ENCODE measurements at places on chromosomes 6 and 20. TPM values are rescaled to one million over a fixed set of nuclear protein-coding genes. Genes with fewer than 3 reads are reported as not detected.

The KIZ gene
- 10.5 TPM for total RNA-seq

The HLA-DOB gene
- total RNA-seq = 3.6 TPM

DNA sequence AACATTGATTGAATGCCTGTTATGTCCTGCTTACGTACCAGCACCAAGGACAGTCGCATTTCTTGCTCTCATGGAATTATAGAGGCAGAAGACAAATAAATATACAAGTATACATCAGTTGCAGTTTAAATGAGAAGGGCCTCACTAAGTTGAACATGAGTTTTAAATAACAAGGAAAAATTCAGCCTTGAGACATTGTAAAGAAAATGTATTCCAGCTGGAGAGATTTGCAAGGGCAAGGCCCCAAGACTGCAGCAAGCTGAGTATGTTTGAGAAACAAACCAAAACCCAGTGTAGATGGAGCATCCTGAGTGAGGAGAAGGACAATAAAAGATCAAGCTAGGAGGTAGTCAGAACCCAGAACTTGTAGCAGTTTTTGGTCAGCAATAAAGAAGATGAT lies 123.2 kb upstream of the BMP5 start:
- no peak for DNase-seq

GRCh38 chr6:6746333-6746969 lies 157.9 kb downstream of the LY86 start:
- DNase-seq = no peak

The PI16 gene
- not detected for total RNA-seq

The ARMC12 gene
- 0.89 TPM for total RNA-seq

DNA sequence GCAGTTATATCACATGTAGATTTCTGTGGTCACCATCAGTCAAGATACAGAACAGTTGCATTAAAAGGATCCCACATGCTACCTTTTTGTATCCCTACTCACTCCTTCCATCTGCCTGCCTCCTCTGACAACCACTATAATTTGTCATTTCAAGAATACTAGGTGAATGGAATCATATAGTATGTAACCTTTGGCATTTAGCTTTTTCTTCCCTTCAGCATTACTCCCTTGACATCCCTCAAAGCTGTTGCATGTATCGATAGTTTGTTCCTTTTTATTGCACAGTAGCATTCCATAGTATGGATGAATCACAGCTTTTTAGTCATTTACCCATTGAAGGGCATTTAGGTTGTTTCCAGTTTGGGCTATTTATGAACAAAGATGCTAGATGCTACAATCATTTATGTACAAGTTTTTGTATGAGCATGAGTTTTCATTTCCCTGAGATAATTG lies 26.1 kb downstream of the NCOA7 start:
- DNase-seq = no peak

DNA sequence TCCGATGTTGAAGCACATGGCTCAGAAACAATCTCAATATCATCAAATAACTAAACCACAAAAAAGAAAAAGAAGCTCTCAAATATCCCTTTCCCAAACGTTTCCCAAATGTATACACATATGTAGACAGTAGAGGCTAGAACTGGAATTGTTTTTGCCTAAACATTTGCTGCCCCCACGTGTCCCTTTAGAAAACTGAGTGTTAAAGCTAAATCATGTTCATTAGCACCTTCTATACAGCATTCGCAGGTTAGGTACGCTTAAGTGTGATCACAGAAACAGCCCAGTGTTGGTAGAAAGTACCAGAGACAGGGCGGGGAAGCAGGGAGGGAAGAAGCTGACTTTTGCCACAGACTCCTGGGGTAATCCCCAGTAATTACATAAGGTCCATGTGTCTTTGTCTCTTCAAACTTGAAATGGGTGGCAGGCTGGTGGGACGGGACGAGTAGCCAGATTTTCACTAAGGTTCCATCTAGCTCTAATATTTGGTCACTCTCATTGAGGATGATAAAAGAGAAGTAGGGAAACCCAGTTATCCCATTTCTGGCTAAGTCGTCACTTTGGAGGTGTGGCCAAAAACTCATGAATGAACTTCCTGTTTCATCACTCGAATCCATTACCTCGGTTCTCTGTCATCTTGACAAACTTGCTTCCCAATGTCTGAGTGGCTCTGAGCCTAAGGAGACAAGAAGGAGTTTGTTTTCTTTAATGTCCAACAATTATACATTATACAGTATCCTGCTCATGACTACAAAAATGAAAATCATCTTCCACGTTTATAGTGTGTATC lies 15.0 kb upstream of the TFAP2A start:
- DNase-seq = no peak

The TSBP1 gene
- not detected for total RNA-seq

GRCh38 chr6:57048577-57048976 lies 2.1 kb downstream of the KIAA1586 start:
- DNase-seq = no peak

DNA sequence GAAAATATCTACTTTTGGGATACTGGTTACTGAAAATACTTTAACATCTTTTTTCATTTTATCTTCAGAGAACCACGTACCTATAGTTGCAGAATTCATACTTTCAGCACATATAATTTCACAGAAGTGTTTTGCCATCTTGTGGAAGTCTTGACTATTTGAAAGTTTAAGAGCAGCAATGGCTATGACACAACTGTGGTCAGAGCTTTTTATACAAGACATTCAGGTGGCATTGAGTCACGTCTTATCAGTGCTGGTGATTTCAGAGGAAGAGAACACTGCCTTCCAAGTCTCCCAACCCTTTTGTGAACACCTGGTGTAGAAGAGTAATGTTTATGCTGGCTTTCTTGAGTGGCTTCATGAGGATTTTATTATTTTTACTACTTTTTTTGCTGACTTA lies 171.6 kb downstream of the ARID1B start:
- DNase-seq = no peak

- no peak for DNase-seq
These were observed 5.3 kb downstream of the PTK6 start for GRCh38 chr20:63531686-63532448.

GRCh38 chr6:7802662-7803061 lies 76.8 kb downstream of the BMP6 start:
- no peak for DNase-seq

DNA sequence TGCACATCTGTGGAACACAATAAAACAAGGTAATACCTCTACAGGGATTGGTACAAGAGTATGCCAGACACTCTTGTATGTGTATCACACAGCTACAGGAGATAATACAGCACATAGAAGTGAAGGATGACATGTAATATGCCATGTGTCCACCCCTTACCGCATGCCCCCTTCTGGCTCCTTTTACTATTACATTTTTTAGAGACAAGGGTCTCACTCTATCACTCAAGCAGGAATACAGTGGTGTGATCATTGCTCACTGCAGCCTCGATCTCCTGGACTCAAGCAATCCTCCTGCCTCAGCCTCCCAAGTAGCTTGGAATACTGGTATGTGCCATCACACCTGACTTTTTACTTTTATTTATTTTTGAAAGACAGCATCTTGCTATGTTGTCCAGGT lies 4.2 kb upstream of the NCR3 start:
- DNase-seq = no peak

GRCh38 chr20:56689318-56689717 lies 60.2 kb downstream of the TFAP2C start:
- DNase-seq = no peak

The SUMO4 gene
- 7.8 TPM for total RNA-seq

DNA sequence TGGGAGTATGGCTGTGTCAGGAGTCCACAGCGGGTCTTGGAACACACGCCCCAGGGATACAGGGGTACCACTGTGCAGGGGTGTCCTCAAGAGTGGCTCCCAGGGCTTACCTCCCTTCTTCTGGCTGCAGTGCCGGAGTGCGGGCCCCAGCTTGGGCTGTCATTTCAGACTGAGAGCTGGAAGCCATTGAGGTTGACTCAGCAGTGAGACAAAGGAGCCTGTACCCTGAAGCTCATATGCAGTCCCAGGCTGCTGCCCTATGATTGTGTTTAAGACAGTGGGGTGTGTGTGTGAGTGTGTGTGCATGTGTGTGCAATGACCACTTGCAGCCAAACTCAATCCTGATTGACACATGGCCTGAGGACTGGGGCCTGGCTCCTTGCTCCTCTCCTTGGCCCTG lies 167.7 kb upstream of the AFDN start:
- no peak for DNase-seq

The PXDC1 gene
- total RNA-seq = 1.1 TPM

The ZFP57 gene
- total RNA-seq = 2.6 TPM

The HSPA12B gene
- total RNA-seq = not detected

DNA sequence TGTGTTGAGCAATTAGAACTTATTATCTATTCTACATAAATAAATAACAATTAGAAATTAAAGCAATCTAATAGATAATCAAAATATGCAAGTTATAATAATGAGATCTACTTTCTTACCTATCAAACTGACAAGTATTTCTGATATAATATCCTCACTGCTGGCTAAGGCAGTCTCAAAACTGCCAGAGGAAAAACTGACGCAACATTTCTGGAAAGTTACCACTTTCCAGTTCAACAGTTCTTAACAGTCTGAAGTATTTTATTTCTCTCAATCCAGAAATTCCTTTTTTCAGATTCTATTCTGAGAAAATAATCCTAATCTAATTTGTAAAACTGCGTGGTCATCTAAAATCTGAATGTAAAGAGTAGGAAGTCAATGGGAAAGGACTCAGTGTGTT lies 121.0 kb downstream of the TRDN start:
- DNase-seq = no peak

GRCh38 chr6:169106176-169106575 lies 147.5 kb downstream of the THBS2 start:
- no peak for DNase-seq

DNA sequence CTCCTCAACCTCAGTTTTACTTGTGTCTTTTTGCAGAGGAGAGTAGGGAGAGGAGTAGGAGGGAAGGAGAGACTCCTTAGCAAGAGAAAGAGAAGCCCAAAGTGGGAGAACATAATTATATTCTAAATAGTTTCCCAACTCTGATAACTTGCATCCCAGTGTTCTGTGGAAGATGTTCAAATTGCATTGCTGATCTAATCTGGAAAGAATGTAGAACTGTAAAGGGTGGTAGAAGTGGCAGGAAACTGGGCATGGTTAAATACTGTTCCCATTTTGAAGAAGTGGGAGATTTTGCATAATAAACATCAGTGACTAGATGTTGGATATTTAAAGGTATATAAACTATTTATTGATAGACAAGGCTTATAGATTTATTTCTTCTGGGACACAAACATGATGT lies 42.6 kb upstream of the HMGN3 start:
- no peak for DNase-seq

GRCh38 chr20:53428996-53429395 lies 164.6 kb downstream of the ZNF217 start:
- DNase-seq = no peak

DNA sequence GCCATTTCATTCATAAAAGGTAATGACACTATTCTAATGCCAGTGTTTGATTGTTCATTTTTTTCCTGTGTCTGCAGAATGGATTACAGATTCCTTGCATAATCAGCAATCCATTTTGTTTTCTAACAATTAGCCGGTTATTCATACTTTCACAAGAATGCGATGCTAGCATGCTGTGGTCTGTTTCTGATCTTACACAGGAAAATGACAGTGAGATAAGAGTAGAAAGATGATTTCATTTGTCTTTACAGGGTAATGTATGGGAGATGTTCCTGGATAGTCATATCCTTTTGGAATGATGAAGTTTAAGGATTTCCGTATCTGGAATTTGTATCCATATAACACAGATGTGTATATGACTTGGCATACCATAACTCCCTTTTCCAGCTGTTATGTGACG lies 207.3 kb downstream of the FARS2 start:
- DNase-seq = no peak

- DNase-seq = no peak
These were observed 142.6 kb downstream of the MRPL14 start for GRCh38 chr6:43984442-43985321.

DNA sequence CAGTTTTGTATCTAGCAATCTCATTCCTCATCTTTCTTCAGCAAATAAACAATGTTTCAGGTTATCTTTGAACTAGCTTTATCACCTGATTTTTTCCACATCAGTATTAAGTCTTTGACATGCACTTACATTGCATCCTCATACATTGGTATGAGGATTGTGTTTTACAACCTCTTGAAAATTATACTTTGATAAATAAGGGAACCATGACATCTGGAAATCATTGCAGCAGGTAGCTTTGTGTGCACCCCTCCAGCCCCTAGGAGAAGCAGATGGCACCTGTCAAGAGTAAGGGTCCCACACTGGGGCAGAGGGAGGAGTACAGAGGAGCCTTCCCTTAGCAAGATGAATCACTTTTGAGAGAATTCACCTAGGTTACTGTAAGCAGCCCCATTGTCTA lies 13.7 kb upstream of the RNASET2 start:
- no peak for DNase-seq
